ENCODE measurements at places on chromosomes 2 and 18. TPM values are rescaled to one million over a fixed set of nuclear protein-coding genes. Genes with fewer than 3 reads are reported as not detected.

Gene SP100
- total RNA-seq: 369 TPM

Gene CCDC150
- 2.6 TPM for total RNA-seq

Gene DSG4
- not detected for total RNA-seq

Gene SPP2
- not detected for total RNA-seq

Gene SPAG16
- 11.2 TPM for total RNA-seq

Gene C2orf78
- total RNA-seq: not detected

Gene G6PC2
- not detected for total RNA-seq

Gene NAGK
- total RNA-seq: 175 TPM

Gene GALNT13
- total RNA-seq: not detected

Gene MGAT4A
- total RNA-seq: 15.7 TPM

Gene HRH4
- total RNA-seq: not detected

Gene NT5DC4
- total RNA-seq: 2.1 TPM

Gene CYP26B1
- not detected for total RNA-seq

Gene ITPRIPL1
- total RNA-seq: 2.7 TPM

Gene VWC2L
- total RNA-seq: not detected

Gene DLX1
- total RNA-seq: not detected

Gene NPHP1
- 1.6 TPM for total RNA-seq
